ENCODE measurements at places on chromosomes 12 and 14.

DNA sequence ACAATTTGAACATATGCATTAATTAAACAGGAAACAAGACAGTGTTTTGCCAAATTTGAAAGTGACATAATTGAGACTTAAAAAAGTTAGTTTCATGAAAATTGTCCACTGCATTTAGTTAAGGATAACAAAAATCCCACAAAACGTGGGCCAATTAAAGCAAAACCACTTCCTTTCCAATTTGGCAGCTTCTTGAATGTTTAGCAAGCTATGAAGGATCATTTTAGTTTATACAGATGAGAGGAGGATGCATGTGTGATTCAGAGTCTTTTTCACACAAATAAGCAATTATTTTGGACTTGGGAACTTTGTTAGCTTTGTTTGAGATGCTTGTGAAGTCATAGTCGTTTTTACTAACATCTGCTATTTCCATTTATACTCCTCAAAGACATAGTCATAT, 109.6 kb downstream of the ATXN7L3B start:
- DNase-seq = no peak

DNA sequence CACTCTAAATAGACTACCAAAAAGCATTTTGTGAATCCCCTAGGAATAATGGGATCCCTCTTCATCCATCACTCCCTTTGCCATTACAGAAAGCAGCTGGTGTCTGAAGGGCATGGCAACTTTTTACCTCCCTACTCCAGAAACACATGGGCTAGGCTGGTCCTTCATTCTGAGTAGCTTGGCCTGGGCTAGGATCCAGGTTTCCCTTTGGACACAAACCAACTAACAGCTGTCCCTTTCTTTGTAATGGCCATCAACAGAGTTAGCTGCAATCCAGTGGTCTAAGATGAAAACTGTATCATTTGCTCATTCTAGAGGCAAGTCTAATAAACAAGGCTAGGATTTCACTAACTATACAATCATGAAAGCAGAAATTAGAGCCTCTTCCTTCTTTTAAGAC, 7.4 kb downstream of the GRIN2B start:
- no peak for DNase-seq

GRCh38 chr14:77799863-77800730, at the start of gene ADCK1:
ADCK1 (plus strand) TSS chr14:77800109; CDS start chr14:77818979, 18,870 bp downstream.
- peak; percentile 78 for DNase-seq

DNA sequence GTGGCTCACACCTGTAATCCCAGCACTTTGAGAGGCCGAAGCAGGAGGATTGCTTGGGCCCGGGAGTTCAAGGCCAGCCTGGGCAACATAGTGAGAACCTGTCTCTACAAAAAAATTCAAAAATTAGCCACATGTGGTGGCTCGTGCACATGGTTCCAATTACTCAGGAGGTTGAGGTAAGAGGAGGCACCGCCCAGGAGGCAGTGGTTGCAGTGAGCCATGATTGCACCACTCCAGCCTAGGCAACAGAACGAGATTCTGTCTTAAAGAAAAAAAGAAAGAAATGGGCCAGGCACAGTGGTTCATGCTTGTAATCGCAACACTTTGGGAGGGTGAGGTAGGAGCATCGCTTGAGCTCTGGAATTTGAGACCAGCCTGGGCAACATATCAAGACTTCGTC, 33.5 kb downstream of the MAP1LC3B2 start:
- no peak for DNase-seq

- DNase-seq = peak; percentile 91
Observed at GRCh38 chr14:99266181-99267178, 5.5 kb downstream of the BCL11B start.

DNA sequence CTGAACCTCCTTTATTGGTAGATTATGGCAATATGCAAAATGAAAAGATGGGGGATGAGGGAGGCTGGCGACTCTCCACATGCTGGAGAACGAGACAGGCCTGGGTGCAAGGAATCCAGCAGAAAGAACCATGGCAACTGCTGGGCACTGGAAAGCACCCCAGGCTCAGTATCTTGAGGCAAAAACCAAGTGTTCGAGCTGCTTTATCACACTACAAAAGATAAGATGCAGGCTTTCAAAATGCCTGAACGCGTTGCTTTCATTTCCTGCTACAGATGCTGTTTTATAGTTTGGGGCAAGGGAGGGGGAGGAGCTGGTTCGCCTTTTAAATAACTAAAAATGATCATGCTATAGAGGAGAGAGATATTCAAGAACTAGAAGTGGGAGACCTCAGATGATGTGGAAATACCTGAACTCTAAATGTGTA, 38.9 kb downstream of the NIN start:
- DNase-seq = peak; percentile 61

GRCh38 chr12:70042675-70043074, 200.6 kb upstream of the CNOT2 start:
- DNase-seq = no peak

DNA sequence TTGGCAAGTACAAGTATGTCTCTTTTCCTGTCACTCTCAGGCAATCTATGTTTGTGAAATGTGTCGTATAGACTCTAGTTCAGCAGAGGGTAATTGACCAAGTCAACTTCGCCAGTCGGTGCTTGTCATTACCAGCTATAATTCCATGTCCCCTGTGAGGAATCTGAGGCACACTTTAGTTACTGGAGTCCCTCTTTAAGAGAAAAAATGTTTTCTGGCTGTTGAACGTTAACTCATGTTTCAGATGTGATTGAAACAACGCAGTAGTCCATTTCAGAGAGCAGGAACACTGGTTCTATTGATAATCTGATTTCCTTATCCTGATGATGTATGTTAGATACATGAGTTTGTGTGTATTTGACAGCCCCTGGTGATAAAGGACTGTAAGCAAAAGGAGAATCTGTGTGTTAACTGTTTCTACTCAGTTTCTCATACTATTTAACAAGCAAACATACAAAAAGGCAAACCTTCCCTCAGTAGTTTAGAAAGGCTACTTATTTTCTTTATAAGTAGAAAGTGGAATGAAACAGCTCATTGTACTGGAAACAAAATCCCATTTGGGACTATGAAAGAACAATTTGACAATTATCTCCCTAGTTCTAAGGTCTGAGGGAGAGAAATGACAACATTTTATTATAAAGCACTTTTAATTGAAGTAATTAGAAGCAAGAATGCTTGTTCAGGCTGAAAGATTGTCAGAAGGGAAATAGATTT, 161.1 kb upstream of the TRHDE start:
- DNase-seq = no peak

- peak; percentile 88 for DNase-seq
Observed at GRCh38 chr12:112979041-112979680, 842 bp downstream of the OAS2 start.

DNA sequence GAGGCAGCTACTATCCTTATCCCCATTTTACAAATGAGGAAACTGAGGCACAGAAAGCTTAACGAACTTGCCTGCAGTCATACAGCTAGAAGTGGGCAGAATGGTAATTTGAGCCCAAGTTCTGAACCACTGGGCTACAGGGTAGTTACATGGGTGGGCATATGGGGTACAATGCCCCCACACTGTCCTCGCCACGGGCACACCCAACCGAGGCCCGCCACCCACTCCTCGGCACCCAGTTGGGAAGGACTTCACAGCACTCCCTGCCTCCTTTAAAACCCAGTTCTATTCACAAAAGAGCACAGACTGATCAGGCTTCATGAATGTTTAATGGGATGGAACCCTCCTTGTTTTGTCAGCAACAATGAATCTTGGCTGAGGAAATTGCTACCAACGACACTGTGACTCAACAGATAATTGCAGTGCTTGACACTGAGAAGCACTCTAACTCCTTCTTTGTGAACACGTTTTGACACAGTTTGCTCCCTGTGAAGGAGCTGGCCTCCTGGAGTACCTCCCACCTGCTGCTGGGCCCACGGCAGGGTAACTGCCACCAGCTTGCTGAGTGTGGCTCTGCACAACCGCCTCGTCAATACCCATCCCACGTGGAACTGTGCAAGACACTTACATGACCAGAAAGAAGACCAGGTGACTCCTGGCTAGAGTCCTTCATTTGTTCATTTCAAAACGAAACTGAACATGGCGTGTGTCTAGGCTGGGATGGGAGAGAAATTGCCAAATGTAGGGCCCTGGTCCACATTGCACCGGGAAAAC, 63.5 kb downstream of the CLMN start:
- no peak for DNase-seq

- no peak for DNase-seq
Observed at GRCh38 chr14:52944254-52944653, 6.6 kb downstream of the FERMT2 start.

DNA sequence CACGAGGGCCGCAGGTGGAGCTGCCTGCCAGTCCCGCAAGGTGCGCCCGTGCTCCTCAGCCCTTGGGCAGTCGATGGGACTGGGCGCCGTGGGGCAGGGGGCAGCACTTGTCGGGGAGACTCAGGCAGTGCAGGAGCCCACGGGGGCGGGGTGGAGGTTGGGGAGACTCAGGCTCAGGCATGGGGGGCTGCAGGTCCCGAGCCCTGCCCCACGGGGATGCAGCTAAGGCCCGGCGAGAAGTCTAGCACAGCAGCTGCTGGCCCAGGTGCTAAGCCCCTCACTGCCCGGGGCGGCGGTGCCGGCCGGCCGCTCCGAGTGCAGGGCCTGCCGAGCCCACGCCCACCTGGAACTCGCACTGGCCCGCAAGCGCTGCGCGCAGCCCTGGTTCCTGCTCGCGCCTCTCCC, 39.2 kb upstream of the P2RX7 start:
- no peak for DNase-seq

- no peak for DNase-seq
Observed at GRCh38 chr14:24911324-24912109, 138.4 kb downstream of the STXBP6 start.

DNA sequence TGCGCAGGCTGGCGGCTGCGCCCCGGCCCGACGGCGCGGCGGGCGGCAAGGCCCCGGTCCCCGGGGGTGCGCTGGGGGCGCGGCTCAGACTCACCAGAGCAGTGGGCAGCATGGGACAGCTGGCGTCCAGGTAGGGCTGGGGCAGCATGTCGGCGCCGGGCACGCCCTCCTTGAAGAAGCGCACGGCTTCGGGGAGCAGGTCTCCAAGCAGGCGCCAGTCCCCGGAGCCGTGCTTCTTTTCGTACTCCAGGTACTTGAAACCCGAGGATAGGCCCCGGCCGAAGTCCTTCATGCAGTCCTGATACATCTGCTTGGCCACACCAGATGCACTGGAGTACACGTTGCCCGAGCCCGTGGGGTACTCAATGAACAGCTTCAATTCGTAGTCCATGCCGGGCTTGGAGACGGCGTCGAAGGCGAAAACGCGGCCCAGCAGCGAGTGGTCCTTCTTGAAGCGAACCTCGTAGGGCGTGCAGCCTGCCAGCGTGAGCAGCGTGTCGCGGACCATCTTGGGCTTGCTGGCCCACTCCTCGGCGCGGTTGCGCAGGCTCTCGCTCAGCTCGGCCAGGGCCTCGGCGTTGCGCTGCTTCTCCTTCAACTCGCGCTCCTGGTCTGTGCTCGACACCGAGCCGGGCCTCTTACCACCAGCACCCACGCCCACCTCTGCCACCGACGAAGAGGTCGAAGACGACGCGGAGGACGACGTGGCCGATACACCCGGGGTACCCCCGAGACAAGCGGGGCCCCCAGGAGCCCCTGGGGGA, 2.2 kb downstream of the IRF2BPL start:
- DNase-seq = no peak
